ENCODE measurements at places on chromosomes 13 and 19.

GRCh38 chr19:4018775-4019504 is 11.4 kb downstream of the PIAS4 start:
- no peak for DNase-seq

- DNase-seq = no peak
These were observed 101.7 kb upstream of the SOX21 start for GRCh38 chr13:94813920-94814475.

DNA sequence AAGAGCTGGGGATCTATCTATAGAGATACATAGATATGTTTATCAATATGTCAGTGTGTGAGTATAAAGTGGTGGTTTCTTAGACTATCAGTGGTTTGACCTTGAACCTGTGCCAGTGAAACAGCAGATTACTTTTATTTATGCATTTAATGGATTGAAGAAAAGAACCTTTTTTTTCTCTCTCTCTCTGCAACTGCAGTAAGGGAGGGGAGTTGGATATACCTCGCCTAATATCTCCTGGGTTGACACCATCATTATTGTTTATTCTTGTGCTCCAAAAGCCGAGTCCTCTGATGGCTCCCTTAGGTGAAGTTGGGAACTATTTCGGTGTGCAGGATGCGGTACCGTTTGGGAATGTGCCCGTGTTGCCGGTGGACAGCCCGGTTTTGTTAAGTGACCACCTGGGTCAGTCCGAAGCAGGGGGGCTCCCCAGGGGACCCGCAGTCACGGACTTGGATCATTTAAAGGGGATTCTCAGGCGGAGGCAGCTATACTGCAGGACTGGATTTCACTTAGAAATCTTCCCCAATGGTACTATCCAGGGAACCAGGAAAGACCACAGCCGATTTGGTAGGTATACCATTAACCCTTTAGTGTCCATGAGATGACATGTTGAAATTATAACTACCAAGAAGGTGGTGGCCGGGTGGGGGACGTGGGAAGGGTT is 880 bp downstream of the FGF9 start:
- no peak for DNase-seq

DNA sequence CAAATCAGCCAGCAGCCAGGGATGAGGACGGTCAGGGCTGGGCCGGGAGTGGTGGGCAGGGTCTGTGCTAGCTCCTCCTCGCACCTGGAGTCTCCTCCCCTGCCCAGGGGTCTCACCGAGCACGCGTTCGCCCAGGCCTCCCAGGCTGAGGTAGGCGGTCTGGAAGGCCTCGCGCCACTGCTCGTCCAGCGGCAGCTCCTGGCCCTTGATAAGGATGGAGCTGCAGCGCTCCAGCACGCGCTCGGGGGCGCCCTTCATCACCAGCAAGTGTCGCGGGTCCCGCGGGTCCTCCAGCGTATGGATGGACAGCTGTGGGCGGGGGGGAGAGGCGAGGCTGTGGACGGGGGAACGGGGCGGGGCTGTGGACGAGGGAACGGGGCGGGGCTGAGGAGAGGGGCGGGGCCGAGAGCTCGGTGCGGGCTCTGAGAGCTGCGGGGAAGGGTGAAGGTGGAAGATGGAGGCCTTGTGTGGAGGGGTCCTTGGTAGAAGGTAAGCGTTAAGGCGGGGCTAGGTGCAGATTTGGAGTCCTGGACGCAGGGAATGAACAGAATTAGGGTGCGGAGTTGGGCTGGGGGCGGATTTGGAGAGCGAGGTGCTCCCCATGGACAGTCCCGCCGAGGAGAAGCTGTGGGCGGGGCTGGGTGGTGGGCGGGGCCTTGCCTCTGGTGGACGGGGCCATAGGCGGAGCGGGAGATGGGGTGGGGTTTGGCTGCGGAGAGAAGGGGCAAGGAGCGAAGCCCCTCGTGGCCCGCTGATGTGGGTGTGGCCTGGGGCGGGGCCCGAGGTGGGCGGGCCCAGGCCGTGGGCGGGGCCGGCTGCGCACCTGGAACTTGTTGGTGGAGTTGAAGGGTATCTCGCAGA is 5.7 kb downstream of the ATP4A start:
- DNase-seq = peak; percentile 14

GRCh38 chr13:110470272-110471009 is 91.1 kb downstream of the RAB20 start:
- DNase-seq = no peak

DNA sequence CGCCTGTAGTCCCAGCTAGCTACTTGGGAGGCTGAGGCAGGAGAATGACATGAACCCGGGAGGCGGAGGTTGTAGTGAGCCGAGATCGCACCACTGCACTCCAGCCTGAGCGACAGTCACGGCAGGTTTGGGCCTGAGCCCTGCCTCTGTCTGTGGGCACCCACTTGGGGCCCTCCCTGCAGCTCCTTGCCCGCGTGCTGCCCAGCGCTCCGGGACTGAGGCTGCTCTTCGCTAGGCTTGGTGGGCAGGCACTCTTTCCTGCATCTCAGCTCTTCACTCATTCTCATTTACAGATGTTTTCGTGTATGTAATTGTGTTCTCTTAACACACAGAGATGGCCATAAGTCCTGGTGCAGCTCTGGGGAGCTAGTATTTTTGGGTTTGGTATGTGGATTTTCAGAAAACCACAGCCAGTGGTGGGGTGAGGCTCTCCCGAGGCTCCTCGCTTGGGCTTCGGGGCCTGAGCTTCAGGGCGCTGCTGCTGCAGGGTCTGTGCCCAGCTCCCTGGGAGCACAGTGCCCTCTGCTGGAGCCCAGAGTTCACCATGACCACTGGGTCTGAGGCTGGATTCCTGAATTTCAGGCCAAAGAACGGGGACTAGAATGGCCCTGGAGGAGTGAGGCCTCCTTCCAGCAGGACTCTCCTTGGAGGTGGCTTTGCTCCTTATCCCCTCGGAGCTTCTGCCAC is 15.2 kb downstream of the UPF1 start:
- DNase-seq = peak; percentile 44

DNA sequence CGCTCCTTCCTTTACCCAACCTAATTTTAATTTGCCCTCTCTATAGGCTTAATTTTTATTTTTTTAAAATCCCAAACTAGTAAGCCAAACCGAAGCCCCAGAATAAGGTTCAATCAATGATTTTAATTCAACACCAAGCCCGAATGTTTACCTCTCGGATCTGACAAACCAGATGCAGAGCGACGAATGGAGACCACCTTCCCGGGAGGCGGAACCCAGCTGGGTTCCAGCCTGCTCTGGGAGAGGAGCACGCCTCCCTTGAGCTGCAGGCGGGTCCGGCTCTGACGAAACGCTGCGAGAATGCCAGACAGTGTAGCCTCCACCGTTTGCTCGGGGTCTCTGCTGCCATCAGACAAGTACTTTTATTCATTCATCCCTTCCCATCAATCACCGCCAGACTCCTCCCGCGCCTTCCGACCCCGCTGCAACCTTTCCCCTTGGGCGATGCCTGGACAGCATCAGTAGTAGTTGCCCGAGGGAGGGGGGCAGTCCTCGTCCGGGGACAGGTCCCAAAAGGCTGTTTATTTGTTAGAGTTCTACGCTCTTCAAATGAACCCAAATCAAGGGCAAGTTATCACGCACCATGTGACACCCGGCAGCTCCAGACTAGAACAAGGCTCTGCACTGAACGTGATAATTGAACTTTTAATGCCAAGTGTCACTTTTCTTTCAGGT is 752 bp upstream of the EDNRB start:
- no peak for DNase-seq

GRCh38 chr13:105602956-105603670 is 932.3 kb downstream of the EFNB2 start:
- no peak for DNase-seq

DNA sequence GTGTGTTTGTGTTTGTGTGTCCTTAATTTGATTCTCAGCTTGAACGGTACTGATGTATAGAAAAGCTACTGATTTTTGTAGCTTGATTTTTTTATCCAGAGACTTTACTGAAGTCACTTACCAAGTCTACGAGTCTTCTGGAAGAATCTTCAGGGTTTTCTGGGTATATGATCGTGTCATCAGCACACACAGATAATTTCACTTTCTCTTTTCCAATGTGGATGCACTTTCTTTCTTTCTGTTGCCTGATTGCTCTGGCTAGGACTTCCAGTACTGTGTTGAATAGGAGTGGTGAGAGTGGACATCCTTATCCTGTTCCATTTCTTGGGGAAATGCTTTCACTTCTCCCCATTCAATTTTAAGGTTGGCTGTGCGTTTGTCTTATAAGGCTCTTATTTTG is 7.9 kb upstream of the LILRB1 start:
- no peak for DNase-seq

- DNase-seq = no peak
These were observed 1001.7 kb downstream of the PCDH17 start for GRCh38 chr13:58633226-58633625.

GRCh38 chr19:43731346-43731745 is 15.5 kb downstream of the IRGC start:
- no peak for DNase-seq

DNA sequence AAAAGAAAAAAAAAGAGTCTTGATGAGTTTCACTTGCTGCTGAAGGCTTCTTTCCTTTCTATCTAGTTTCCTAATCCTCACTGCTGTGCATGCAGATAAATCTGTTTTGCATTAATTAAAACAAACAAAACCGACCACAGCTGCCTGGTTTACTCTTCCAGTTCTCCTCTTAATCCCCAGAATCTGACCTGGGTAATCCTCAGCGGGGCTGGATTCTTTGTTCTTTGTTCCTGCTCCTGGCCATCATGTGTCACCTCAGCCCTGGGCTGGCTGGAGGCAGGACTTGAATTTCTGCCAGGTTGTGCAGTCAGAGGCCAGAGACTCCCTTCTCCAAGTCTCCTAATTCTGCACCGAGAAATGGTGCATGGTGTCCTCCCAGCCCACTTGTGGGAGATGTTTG is 52.2 kb upstream of the CYP4F8 start:
- DNase-seq = no peak

GRCh38 chr19:8973501-8974091 is 36.6 kb downstream of the MUC16 start:
- no peak for DNase-seq

DNA sequence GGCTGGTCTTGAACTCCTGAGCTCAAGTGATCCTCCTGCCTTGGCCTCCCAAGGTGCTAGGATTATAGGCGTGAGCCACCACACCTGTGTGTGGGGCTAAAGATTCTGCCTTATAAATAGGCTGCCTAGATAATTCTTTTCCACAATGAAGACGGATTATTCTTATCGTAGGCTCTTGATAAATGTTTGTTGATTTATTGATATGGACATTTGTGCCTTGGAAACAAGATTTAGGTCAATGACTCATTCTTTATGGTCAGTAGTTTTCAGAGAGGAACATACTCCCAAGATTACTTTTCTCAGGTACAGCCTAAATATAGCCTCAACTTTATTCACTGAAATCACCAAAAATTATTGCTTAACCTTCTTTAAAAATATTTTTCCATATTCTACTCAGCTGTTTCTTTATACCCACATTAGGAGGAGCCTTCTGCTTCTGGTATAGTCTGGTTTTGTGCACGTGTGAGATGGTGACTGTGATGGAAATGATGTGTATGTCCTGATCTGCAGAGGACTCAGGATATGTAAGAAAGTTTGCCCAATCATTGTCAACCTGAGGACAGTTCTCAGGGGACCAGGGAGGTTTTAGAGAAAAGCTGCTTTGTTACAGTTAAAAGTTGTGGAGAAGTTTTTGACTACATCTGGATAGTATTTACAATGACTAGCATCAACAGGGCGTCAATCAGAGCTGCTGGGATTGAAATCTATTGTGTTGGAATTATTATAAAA is 208.9 kb downstream of the DNAJC15 start:
- DNase-seq = no peak

DNA sequence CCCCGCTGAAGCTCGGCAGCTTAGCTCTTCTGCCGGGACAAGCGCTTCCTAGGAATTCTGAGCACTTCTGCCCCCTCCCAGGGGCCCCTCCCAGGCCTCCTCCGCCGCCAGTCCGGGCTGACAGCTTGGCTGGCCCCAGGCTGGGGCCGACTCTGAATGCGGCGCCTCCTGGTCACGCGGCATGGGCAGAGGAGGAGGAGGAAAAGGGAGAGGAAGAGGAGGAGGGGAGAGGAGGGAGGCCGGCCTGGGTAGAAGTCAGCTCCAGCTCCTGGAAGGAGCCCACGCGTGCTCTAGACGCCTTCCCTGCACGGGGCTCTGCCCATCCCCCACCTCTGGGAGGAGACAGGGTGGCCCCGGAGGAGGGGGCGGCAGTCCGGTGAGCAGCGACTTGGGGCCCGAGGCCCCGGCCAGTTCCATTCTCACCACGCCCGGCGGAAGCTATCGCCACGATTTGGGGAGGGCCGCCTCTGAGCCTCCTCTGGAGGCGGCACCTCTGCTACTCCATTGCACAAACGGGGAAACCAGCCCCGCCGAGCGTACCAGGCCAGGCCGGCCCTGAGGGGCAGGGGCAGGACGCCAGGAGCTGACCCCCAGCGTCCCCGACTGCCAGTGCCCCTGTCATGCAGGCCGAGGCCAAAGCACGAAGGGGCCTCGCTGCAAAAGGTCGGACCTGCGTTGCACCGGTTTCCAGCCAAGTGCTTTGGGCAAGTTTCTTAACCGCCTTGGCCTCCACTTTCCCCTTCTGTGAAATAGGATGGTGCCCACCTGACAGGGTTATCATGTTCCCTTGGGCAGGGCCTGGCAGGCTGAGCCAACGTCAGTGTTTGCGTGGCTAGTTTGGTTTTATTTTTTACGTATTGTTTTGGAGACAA is 31.6 kb downstream of the CCNE1 start:
- DNase-seq = no peak

- no peak for DNase-seq
These were observed 3.1 kb downstream of the SPC24 start for GRCh38 chr19:11152318-11153062.

DNA sequence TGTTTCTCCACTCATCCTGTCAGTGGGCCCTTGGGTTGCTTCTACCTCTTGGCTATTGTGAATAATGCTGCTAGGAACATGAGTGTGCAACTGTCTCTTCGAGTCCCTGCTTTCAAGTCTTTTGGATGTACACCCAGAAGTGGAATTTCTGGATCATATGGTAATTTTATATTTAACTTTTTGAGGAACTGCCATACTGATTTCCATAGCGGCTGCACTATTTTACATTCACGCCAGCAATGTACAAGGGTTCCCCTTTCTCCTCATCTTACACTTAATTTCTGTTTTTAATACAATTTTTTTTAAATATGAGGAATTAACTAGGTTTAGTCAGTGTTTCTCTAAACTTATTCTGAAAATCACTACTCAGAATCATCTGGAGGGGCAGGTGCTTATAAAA is 24.2 kb upstream of the SLC46A3 start:
- no peak for DNase-seq

DNA sequence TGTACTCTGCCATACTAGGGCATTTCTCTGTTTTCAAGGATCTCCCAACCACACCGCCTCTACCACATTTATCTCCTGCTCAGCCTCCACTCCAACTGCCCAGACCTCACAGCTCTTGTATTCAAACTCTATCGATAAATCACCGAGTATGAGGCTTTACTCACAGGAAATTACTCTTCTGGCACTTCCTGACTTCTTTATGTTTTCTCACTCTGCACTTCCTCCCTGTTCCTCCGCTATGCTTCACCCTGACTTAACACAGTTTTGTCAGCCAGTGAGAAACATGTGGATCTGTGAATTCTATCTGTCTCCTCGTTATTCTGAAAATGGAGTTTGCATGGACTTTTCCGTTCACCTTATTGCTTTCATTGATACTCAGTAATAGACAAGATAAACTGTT is 2.6 kb upstream of the CARD8 start:
- no peak for DNase-seq
